ENCODE measurements at places on chromosomes 2 and 18. TPM values are rescaled to one million over a fixed set of nuclear protein-coding genes. Genes with fewer than 3 reads are reported as not detected.

DNA sequence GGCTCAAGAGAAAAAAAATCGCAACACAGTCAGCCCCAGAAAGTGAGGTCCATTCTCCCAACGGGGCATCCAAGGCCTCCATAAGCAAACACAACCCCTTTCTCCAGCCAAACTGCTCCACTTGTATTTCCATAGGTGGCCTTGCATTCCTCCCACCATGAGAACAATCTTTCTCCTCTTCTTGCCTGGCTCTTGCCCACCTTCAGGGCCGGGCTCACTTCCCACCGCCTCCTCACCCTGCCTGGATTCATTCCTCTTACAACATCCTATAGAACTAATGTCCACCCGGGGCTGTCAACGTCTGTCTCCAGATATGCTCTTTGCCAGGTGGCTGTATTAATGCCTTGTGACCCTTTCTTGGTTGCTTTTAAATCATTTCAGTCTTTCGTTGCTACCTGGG, 124.5 kb downstream of the SMAD7 start:
- H3K4me3 ChIP-seq, result no peak overlapping the region
- no peak for DNase-seq
- H3K4me1 ChIP-seq, result peaks cover 6% of the 10 kb centered on the region
- peaks cover 8% of the 10 kb centered on the region for H3K27me3 ChIP-seq
- no peak overlapping the region for H3K27ac ChIP-seq

- H3K27ac ChIP-seq, result no peak overlapping the region
- DNase-seq, result no peak
- H3K4me3 ChIP-seq, result no peak overlapping the region
Observed at GRCh38 chr2:226420646-226421045, 379.0 kb downstream of the IRS1 start.

- DNase-seq, result no peak
- no peak overlapping the region for H3K27ac ChIP-seq
- no peaks in the 10 kb centered on the region for H3K36me3 ChIP-seq
- no peaks in the 10 kb centered on the region for H3K4me1 ChIP-seq
- no peaks in the 10 kb centered on the region for H3K27me3 ChIP-seq
Observed at GRCh38 chr2:47535073-47535472, 132.1 kb downstream of the MSH2 start.

- H3K36me3 ChIP-seq, result no peaks in the 10 kb centered on the region
- H3K27ac ChIP-seq, result peak overlapping the region; percentile 57
- H3K4me1 ChIP-seq, result peaks cover 26% of the 10 kb centered on the region
- DNase-seq, result peak; percentile 60
- peaks cover 7% of the 10 kb centered on the region for H3K27me3 ChIP-seq
Observed at GRCh38 chr2:96874198-96874831, 4.4 kb upstream of the SEMA4C start.

Gene NDUFB3
- 94.2 TPM for total RNA-seq
